ENCODE measurements at places on chromosomes 2 and 18.
A peak's percentile ranks its signal among the peaks of the same experiment; 100 is the strongest.

GRCh38 chr2:233935426-233935825, 18.3 kb downstream of the TRPM8 start:
- no peak for DNase-seq

DNA sequence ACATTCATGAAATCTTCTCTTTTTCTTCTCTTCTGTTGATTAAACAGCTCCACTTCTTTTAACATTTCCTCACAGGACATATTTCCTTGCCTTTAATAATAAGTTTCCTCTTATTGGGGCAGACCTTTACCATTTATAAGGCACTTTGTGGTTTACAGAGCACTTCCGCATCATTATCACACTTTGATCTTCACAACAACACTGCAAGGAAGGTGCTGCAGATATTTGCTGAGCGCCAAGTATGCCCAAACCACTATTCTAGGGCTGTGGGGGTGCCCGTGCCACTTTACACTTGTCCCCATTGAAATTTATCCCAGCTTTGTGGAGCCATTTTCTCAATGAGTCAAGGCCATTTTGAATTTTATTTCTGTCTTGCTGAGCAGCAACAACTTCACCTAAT, 246.6 kb downstream of the SS18 start:
- no peak for DNase-seq

- no peak for DNase-seq
These were observed 2.3 kb upstream of the GATA6 start for GRCh38 chr18:22167091-22167470.

DNA sequence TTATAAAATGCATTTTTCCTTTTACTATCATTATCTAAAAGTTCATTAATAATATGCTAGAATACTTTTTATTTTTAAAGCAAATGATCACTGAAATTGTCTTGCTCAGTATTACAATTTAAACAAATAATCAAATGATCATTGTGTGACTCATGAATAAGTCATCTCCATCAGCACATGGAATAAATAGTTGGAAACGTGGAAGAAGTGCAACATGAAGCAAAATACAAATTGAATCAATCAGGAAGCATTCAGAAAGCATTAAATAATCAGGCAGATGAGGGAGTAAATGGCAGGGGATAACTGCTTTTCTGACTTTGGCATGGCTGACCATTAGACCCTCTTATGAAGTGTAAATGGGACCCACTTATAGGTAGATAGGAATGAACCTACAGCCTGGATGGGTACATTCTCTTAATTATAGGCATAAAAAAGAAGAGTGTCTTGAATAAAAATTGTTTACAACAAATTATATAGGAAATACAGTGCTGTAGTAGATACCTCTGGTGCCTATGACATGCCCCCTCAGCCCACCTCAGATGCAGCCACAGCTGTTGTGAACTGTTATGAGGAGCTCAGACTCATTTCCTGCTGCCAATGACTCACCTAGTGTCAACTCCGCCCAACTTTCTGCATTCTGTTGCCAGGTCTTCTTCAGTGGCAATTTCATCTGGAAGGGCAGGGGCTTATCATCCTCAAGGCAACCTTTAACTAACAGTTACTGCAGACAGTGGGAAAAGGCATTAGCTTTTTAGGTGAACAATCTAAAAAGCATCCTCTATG, 936.0 kb downstream of the TRIB2 start:
- no peak for DNase-seq

- DNase-seq, result no peak
These were observed 448.6 kb downstream of the BCL11A start for GRCh38 chr2:60104514-60105505.

- DNase-seq, result no peak
These were observed 74.1 kb downstream of the DGKD start for GRCh38 chr2:233428438-233428837.

DNA sequence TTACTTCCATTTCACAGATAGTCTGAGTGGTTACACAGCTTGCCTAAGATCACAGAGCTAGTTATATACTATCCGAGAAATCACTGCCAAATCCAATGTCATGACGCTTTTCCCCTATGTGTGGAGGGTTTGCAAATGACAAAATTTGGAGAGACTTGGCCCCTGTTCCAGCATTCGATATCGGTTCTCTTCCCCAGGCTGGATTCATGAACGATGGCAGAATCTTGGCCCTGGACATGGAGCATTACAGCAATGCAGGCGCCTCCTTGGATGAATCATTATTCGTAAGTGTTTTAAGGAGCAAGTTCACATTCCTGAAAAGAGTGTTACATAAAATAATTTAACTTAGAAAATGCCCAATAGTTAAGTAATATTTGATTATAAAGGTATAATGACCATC, 55.1 kb downstream of the AOX1 start:
- no peak for DNase-seq

- no peak for DNase-seq
These were observed 2.5 kb upstream of the DHRS9 start for GRCh38 chr2:169066897-169067296.

DNA sequence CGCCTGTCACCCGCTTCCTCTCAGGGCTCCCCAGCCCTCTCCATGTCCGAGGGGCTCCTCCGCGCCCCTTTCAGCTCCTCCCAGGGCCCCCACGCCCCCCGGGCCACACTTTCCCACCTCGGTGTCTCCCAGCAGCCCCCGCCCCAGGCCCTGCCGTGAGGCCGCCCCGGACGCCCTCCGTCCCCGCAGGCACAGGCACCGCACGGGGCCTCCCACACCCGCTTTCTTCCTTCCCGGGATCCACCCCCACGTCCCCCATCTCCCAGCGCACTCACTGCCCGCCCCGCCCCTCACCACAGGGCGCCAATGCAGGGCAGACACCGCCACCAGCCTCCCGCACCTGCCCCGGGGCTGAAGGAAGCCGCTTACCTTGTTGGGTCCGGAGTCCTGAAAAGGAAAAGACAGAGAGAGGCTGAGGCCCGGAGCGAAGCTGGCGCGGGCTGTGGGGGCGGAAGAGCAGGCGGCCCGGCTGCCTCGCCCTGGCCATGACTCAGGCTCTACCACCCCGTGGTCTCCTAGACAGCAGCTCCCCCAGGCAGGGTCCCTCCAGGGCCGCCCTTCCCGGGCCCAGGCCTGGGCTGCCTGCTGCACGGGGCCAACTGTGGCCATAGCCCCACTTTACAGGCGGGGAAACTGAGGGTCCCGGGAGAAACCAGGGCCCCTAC, 37.7 kb downstream of the KIF1A start:
- DNase-seq, result no peak

- DNase-seq, result no peak
These were observed 59.3 kb downstream of the MYL12B start for GRCh38 chr18:3321133-3321812.

GRCh38 chr2:178074123-178075005, 1.8 kb upstream of the PDE11A start:
- no peak for DNase-seq

GRCh38 chr2:8593243-8593642, 88.6 kb upstream of the ID2 start:
- DNase-seq, result no peak

- peak; percentile 14 for DNase-seq
These were observed 179.2 kb downstream of the TTC32 start for GRCh38 chr2:19722531-19722971.

DNA sequence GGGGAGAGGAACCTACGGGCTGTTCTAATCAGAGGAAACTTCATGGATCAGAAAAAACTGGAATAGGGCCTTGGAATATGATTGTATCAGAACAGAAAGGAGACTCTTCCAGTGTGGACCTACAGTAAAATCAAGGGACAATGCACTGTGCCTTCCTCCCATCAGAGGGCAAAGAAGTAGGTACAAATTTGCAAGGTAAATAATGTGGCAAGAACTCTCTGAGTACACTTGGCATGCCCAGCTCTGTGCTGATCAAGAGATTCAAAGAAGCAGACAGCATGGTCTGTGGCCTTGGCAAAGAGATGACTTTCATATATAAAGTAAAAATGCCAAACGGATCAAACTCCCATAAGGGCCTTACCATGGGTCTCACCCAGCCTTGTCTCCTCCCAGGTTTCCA, 242.6 kb upstream of the OSR1 start:
- no peak for DNase-seq

DNA sequence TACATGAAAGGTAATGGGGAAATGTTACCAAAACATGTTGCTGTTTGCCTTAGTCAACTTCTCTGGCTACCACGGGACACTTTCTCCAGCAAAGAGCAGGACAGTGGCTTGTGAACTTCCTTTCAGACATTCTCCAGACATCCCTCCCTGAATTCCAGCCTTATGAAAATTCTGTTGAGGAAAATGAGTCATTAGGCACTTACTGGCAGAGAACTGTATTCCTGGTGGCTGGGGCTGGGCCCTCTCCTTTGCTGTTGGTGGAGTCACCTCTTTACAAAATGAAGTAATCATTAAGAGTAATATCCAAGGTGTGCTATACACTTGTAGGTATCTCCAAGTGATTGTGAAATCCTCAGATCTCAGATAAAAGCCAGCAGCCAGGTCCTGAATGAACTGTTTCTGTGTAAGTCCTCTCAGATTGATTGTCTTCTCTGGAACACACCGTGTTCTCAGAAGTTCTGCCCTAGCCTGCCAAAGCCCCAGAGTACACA, 1.3 kb upstream of the FAP start:
- no peak for DNase-seq

DNA sequence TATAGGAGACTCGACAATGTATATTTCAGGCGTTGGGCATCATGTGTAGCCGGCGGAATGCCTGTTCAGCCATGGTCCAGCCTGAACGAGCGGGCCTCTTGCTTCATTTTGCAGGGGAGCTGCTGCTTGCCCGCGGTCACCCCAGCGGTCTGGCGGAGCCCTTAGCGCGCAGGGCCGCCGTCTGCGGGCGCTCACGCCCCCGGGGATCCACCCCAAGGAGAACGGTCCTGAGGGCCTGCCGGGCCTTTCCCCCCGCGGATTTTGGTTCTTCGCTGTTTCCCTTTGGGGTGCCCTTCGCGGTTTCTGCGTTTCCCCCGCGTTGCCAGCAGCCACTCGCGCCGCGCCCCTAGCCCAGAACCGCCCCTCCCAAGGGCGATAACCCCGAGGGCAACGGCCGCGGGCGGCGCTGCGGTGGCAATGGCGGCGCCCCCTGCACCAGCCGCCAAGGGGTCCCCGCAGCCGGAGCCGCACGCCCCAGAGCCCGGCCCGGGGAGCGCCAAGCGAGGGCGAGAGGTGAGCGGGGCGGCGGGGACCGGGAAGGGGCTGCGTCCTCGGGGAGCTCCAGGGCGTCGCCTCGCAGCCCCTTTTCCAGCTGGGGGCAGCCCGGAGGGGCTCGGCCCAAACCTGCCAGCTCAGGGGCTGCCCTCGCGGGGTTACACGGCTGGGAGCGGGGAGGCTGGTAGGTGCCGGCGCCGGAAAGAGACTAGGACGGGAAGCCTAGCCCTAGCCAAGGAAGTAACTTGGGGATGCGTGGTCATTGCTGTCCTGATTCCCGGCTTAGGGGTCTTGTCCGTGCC, at the start of gene MFSD2B:
Gene MFSD2B, plus strand, starts transcription at position 406 of the 797 bp plus-strand sequence. Its CDS starts 12 bp downstream, at position 418.
- DNase-seq, result no peak

DNA sequence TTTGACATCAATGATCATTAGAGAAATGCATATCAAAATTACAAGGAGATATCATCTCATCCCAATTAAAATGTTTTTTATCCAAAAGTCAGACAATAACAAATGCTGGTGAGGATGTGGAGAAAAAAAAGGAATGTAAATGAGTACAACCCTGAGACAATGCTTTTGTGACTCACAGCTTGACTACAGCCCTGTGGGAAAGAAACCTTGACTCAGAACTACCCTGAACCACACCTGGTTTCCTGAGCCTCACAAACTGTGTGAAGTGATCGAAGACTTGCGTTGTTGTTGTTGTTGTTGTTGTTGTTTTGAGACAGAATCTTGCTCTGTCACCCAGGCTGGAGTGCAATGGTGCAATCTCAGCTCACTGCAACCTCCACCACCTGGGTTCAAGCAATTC, 266.6 kb upstream of the MYT1L start:
- DNase-seq, result no peak

DNA sequence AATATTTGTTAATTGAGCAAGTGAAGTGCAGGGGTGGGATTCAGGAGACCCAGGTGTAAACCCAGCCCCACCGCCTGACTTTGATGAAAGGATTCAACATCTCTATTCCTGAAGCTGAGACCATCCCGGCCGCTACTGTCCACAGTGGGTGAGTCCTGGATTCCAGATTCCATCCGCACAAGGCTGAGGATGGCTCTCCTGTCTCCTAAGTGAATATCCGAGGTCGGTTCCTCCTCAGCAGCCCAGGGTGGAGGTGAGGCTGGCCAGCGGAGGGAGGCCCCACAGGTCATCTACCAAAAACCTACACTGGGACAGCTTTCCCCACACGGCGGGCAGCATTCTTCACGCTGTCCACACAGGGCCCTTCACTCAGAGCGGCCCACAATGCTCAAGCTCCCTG, 57.6 kb downstream of the ACKR3 start:
- DNase-seq, result no peak

- no peak for DNase-seq
These were observed 24.0 kb downstream of the PRKAG3 start for GRCh38 chr2:218807626-218808025.

- DNase-seq, result no peak
These were observed 83.9 kb upstream of the EML6 start for GRCh38 chr2:54639609-54640008.
